ENCODE measurements at places on chromosomes 2 and 18.

DNA sequence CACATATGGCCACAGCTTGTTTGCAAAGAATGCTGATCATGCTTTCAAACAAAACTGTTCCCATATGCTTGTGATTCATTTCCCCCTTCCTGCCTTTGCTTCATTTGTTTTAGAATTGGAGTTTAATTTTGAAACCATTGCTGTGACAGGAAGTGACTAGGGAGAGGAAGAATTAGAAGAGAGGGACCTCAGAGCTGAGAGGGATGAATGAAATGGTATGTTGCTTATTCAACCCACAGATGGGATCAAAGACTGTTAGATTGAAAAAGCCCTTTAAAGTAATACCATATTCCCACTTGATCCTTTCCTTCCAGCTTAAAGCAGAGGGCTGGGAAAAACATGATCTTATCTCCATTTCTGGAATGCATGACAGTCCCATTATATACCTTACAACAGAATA is 106.2 kb upstream of the RNF152 start:
- no peak for DNase-seq

DNA sequence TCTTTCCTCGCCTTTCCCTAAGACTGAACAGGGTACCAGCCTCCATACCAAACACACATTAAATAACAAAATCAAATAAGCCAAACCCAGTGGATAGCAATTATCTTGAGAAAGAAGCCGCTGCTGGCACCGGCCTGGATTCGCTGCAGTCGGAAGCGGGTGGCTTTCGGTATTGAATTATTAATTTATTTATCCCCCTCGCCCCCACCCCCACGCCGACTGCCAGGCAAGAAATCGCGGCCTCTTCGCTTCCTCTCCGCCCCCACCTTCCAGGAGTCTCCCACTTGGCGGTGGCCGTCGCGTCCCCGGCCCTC is 370 bp upstream of the ZNF804A start:
- no peak for DNase-seq

- no peak for DNase-seq
Measured at GRCh38 chr2:9430316-9431293, 7.2 kb downstream of the CPSF3 start.

- DNase-seq: no peak
Measured at GRCh38 chr2:110124939-110125691, 9.5 kb upstream of the MALL start.

- no peak for DNase-seq
Measured at GRCh38 chr2:60029566-60029883, 523.9 kb downstream of the BCL11A start.

Measured in activated CD4-positive, alpha-beta T cell treated with anti-CD3 and anti-CD28 coated beads for 1 hour (primary cell).